Mammary epithelial cell (primary cell): ENCODE measurements at places on chromosomes 16 and 17. TPM values are rescaled to one million over a fixed set of nuclear protein-coding genes. Genes with fewer than 3 reads are reported as not detected.

- DNase-seq: no peak
These were observed 63.0 kb upstream of the TEX2 start for GRCh38 chr17:64326030-64326419.

ASPHD1 gene
- total RNA-seq: 1.5 TPM

DNA sequence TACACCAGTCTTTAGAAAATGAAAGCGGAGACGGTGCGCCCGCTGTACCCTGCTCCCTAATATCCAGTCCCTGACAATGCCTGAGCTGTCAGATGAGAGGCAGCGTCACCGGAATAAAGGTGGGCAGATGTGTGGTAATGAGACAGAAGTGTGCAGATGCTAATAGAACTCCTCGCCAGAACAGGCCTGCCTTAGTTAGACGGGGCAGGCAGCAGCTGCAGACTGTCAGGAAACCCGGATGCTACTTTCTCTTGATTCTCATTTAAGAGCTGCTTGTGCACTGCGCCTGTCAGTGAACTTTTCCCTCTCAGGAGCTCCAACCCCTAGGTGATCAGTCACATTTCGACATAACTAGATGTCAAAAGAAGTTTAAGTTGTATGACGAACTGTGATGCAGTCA is 221.8 kb upstream of the IRX3 start:
- peak; percentile 9 for DNase-seq

DNA sequence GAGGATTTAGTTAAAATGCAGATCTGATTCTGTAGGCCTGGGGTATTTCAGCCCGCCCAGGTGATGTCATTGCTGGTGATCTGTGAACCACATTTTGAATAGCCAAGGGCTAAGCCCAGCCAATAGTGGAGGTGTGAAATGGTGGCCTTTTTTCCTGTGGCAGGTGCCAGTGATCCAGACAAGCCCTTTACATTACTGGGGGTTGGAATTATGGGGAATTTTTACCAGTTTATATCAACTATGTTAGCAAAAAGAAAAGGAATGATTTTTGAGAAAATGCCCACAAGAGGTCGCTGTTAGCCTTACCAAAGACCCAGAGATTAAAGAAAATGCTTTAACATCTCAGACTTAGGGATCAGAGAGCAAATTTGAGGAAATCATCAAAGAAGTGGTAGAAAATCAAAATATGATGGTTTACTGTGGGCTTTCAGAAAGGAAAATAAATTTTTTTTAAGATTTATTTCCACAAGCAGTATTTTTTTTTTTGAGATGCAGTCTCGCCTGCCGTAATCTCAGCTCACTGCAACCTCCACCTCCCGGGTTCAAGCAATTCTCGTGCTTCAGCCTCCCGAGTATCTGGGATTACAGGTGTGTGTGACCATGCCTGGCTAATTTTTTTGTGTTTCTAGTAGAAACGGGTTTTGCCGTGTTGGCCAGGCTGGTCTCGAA is 3.9 kb downstream of the VPS35L start:
- DNase-seq: peak; percentile 20

DNA sequence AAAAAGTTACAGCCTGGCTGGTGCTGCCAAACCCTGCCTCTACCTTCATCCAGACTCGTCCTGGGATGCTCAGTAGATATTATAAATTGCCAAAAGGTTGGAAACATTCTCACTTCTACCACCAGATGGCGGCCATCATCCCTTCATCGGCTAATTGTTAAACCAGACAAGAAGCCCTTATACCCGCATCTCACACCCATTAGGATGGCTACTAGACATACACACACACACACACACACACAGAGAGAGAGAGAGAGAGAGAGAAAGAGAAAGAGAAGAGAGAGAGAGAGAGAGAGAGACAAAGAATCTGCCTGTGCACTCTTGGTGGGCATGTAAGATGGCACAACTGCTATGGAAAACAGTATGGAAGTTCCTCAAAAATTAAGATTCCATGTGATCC is 15.0 kb upstream of the SCIMP start:
- DNase-seq: peak; percentile 70

CA7 gene
- total RNA-seq: not detected

C17orf78 gene
- not detected in 2 replicates for total RNA-seq

TBC1D28 gene
- total RNA-seq: not detected in 2 replicates

- peak; percentile 92 for DNase-seq
These were observed 3.7 kb downstream of the NOL3 start for GRCh38 chr16:67173808-67174705.

DNA sequence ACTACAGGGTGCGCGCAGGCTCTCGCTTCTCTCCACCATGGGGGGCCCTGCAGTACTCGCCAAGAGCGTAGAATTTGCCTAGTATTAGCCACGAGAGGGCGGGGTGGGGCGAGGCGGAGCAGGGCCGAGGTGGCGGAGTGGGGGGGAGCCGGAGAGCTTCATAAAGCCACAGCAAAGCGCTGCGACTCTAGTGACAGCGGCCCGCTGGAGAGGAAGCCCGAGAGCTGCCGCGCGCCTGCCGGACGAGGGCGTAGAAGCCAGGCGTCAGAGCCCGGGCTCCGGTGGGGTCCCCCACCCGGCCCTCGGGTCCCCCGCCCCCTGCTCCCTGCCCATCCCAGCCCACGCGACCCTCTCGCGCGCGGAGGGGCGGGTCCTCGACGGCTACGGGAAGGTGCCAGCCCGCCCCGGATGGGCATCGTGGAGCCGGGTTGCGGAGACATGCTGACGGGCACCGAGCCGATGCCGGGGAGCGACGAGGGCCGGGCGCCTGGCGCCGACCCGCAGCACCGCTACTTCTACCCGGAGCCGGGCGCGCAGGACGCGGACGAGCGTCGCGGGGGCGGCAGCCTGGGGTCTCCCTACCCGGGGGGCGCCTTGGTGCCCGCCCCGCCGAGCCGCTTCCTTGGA is at the start of gene TBX21:
TBX21 (plus strand) TSS at position 190 of the 627 bp plus-strand sequence; CDS start at position 409, 219 bp downstream.
- no peak for DNase-seq

DNA sequence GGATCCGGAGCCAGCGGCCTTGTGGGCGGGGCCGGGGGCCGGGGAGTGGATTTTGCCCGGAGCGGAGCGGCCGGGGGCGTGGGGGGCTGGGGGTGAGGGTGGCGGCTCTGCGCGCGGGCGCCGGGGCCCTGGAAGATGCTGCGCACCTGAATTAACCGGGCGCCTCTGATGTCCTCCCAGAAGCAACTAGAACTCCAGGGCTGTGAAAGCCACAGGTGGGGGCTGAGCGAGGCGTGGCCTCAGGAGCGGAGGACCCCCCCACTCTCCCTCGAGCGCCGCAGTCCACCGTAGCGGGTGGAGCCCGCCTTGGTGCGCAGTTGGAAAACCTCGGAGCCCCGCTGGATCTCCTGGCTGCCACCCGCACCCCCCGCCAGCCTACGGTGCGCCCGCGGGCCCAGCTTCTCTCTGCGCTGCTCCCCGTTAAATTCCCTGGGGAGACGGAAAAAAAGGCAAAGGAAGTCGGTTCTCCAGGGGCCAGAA is 549 bp downstream of the SLC26A11 start:
- no peak for DNase-seq

NACA2 gene
- not detected for total RNA-seq
